Thyroid gland (tissue), 4 donors: ENCODE measurements at places on chromosomes 11 and 22. TPM values are rescaled to one million over a fixed set of nuclear protein-coding genes. Genes with fewer than 3 reads are reported as not detected.
A peak's percentile ranks its signal among the peaks of the same experiment; 100 is the strongest.

GRCh38 chr11:68828957-68829356, 12.8 kb downstream of the CPT1A start:
- DNase-seq: no peak

- DNase-seq: no peak
Measured at GRCh38 chr11:34331329-34331728, 26.5 kb downstream of the ABTB2 start.

DNA sequence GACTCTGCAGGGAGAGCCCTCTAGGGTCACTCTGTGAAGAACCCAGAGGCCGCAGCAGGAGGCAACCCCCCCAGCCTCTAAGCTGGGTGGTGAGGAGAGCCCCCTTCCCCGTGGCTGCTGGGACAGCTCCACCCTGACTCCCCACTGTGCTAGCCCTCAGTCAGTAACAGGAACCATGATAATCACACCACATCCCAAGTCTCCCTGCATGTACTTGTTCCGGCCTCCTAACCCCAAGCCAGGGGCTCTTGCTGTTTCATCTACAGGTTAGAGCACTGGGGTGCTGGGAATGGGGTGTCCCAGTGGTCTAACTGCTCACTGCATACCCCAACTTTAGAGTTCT, 26.9 kb downstream of the ARVCF start:
- DNase-seq: no peak

- no peak for DNase-seq
Measured at GRCh38 chr22:48259991-48260670, 1497.7 kb downstream of the TBC1D22A start.

- DNase-seq: no peak
Measured at GRCh38 chr11:128288368-128288767, 299.0 kb downstream of the ETS1 start.

GRCh38 chr11:15714641-15715399, 600.1 kb downstream of the INSC start:
- peak; percentile 19 for DNase-seq

DNA sequence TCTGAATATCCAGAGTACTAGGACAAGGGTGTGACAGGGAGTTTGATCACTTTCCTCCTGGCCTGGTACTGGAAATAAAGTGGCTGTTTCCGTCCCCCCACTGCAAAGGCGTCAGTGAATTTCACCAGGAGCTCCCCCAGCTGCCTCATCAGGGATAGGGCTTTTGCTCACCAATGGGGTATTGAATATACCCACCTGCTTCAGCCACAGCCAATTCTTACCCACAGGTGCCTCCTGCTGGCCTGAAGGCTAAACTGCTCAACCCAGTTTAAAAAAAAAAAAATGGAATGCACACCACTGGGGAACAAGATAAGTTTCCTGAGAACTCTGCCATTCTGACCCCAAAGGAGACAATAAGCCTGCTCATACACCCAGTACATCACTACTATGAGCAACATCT, 65.3 kb upstream of the MS4A8 start:
- DNase-seq: no peak

DNA sequence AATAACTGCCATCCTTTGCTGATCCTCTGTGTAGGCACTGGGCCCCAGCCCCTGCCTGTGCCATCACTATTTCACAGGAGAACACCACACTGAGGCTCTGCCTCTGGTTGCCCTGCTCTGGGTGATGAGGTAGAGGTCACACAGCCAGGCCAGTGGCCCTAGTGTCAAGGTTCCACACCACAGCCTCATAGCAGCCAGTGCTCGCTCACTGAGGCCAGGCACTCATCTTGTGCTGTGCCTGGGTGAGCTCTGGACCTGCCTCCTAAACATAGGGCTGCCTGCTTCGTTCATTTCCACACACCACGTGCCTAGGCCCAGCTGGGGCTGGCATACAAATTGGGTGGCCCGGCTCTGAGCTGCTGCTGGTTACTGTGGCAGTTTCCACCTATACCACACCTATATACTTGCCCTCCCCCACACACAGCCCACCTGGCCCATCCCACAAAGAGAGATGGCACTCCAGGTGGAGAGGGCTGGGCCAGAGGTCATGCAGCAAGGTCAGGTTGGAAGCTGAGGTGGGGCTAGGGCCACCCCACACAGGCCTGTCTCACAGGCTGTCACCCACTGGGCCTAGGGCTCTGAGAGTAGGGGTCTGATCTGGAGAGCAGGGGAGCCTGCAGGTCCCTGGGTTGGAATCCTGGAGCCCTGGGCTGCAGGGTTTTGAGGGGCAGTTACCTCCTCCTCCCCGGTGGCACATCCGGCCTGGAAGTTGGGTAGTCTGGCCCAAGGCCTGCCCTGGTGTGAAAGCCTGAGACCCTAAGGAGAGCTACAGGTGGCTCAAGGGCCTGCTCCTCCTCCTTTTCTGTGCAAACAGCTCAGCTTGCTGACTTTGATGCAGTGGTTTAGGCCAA, 11.2 kb downstream of the KCNQ1OT1 start:
- no peak for DNase-seq

GRCh38 chr11:47514825-47515647, 37.9 kb downstream of the CELF1 start:
- DNase-seq: no peak

DNA sequence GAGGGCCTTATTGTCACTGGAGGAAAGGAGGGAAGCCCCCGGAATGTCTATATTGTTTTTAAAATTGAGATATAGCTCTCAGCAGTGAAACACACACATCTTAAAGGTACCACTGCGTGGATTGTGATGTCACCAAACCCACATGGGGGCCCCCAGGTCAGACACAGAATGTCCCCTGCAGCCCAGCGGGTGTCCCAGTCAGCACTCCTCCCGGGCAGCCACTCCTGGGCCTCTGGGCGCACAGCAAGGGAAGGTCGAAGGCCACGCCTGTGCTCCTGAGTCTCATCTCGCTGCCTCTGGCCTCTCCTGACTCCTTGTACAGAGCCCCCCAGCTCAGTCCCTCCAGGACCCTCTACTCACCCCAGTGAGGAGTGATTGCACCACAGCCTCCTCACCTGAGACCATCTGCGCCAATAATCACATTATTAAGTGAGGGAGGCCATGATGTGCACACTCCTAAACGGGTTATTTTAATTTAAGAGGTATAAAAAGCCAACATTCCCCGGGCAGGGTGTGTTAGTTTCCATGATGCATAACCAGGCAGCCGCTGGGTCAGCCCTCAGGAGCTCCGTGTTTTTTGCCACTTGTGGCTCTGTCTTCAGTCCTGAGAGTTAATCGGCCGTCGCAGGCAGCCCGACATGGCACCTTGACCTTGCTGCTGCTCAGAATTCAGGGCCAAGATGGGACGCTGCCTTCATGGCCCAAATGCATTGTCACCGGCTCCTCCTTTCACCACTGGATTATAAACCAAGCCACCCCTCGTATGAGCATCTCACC, 1089.3 kb downstream of the BRD1 start:
- no peak for DNase-seq

DNA sequence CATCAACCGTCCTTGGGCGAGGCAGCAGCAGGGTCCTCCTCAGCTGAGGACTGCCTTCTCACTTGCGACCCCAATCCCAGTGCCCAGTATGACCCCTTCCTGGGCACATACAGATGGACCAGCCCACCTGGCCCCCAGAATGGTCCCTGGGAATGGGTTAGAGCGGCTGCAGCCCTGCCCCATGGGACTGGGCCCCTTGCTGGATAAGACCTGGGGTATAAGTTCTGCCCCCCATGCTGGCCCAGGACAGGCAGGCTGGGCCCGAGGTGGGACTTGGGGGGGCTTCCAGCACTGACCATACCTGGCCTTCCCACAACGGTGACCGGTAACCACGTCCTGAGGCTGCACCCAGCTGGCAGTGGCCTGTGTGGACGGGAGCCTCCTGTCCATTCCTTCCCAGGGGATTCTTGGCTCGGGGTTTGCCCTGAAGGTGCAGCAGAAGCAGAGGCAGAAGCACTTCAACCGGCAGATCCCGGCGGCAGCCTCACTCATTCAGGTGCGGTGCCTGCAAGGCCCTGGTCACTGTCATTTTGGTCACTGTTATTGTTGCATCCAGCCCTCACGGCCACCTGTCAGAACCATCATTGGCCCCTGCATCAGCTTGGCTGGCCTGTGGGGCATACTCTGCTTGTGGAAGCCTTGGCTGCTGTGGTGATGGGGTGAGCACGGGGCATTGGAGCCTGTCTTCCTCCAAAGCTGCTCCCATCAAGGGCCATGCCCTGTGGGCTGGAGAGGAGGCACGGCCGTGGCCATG, 114.8 kb downstream of the KCNQ1OT1 start:
- DNase-seq: peak; percentile 0

GRCh38 chr11:1157645-1158591, at the start of gene MUC5AC:
MUC5AC (plus strand) TSS chr11:1157953; CDS start chr11:1158000, 47 bp downstream.
- no peak for DNase-seq

FHIP1B gene
- total RNA-seq: 60.8 TPM

SLC15A3 gene
- total RNA-seq: 6.3 TPM

BBOX1 gene
- 31.5 TPM for total RNA-seq
